Activated T-cell treated with anti-CD3 and anti-CD28 coated beads for 24 hours (primary cell): ENCODE measurements at places on chromosomes 1 and 21.

- DNase-seq = peak; percentile 43
Observed at GRCh38 chr1:17661546-17662157, 93.5 kb upstream of the ACTL8 start.

GRCh38 chr1:184212649-184213314, 161.3 kb downstream of the TSEN15 start:
- no peak for DNase-seq

DNA sequence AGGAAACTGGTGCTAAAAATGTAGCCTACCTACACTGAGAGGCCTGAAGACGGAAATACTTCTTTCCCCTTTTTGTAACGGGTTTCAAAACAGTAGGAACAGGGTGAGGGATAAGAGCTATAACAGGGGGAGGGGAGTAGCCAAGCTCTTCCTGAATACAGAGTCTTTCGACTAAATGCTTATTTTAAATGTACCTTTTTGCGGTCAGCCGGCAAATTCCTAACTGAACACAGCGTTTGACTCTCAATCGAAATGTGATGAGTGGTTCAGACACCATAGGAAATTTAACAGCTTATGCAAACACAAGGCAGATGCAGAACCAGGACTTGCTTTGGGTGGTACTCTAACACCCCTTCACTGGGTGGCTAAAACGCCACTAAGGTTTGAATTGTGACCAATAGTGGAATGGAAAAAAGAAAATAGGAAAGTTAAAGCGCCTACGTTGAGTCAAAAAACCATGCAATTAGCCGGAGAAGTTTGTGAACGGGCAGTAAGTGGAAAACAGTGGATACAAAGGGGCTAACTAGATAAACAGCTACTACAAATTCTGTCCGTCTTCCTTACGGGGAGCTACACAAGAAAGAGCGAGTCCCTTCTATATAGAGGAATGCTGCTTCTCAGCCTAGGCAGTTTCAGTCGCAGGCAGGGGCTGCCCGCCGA, 1.7 kb downstream of the EGLN1 start:
- DNase-seq = peak; percentile 1

DNA sequence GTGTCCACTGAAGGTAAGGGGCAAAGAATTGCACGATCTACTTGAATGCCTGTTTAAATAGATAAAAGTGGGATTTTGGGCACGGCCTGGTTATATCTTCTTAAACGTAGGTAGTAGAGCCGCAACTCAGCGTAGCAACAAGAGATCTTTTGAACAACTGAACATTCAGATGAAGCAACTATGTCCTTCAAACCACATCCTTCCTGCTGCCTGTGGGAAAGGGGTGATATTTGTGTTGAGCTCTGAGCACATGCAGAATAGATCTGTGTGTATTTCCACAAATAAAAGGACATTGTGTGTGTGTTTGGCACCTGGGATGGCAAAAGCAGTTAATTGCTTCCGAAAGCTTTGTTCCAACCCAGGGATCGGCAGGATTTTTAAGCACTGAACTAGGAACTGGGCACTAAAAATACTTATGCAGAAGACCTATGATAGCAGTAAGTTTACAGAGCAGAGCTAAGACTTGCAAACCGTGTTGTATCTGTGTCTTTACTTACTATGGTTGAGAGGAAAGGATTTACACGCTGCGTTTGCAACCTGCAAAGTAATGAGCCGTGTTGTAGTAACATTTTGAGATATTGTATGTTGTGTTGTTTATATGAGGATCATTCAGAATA, 333.4 kb downstream of the CHRM3 start:
- no peak for DNase-seq

- no peak for DNase-seq
Observed at GRCh38 chr21:34810786-34811185, 142.0 kb downstream of the CLIC6 start.

GRCh38 chr1:31579374-31579773, 3.1 kb downstream of the TINAGL1 start:
- no peak for DNase-seq

DNA sequence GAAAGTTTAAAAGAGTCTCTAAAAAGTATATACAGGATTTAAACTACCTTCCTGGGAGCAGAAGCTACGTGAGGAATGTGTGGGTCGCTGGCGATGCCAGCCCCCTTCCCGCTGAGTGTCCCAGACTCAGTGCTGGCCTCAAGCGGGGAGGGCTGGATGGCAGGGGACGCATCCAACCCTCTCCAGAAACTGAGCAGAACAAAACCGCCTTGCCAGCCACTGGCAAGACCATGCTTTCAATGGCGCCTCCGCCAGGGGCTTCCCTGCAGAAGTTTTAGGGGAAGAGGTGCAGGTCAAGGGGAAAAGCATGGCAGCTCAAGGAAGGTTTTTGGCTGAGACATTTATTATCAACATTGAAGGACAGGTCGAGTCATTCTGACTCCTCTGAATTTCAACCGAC, 26.1 kb downstream of the NADK start:
- no peak for DNase-seq

GRCh38 chr1:89908672-89909436, 86.1 kb upstream of the ZNF326 start:
- DNase-seq = no peak

DNA sequence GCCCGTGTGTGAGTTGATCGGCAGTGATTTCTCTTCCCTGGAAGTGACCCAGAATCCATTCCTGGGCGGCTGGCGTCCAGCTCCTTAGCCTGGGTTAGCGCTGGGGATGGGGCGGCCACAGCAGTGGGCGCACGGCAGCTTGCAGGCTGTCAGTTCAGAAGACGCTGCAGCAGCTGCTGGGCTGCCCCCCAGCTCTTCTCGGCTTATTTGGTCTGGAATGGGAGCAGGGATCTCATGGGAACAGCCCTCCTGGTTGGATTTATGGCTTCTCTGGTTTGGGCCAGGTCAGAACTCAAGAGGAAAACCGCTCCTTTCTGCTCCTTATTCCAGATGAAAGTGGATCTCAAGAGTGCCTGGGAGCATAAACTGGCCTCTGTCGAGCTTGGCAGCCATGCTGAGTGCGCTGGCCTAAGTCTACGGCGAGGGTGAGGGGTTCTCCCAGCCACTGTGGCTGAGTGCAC, 148.2 kb downstream of the PRDM16 start:
- no peak for DNase-seq

GRCh38 chr1:3111348-3112021, 42.5 kb downstream of the PRDM16 start:
- no peak for DNase-seq

DNA sequence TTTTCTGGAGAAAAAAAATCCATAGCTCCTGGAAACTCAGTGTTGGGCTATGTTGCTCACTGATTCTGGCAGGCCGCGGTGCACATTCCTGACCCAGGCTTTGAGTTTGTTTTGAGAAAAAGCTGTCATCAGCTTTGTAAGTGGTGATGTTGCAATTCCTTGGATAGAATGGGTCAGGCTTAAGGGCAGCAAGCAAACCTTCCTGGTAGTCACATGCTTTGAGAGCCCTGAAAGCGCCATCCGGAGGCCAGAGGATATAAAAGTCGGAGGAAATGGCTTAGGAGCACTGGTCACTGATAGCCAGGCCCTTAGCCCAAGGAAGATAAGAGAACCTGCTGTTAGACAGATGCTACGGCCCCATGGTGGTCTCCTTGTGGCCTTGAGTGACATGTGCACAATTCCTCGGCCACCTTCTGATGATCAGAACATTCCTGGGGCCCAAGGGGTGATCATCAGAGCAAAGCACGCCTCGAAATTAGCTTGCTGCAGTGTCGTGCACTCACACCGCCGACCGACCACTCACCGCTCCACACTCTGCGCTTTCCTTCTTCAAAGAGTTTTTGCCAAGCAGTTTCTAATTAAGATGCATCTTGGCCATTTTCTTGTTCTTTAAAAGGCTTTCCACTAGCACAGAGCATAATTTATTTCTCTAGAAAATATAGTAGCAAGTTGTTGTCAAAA, 78.6 kb downstream of the MAN1C1 start:
- DNase-seq = no peak

DNA sequence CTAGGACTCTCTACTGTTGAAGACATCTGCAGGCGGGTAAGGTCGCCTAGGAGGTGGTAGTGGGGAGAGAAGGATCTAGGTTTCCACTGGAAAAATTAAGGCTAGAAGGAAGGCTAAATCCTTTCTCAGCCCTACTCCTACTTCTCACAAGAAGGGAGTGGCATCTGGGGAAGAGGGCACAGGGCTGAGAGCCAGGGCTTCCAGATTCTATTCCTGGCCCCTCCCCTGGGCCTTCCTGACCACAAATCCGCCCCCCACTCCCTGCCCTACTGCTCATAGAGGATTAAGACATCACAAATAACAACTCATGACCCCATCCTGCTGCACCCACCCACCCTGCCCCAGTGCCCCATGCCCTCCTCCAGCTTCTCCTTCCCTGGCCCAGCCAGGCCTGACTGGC, 2.5 kb downstream of the PHLDA3 start:
- no peak for DNase-seq

DNA sequence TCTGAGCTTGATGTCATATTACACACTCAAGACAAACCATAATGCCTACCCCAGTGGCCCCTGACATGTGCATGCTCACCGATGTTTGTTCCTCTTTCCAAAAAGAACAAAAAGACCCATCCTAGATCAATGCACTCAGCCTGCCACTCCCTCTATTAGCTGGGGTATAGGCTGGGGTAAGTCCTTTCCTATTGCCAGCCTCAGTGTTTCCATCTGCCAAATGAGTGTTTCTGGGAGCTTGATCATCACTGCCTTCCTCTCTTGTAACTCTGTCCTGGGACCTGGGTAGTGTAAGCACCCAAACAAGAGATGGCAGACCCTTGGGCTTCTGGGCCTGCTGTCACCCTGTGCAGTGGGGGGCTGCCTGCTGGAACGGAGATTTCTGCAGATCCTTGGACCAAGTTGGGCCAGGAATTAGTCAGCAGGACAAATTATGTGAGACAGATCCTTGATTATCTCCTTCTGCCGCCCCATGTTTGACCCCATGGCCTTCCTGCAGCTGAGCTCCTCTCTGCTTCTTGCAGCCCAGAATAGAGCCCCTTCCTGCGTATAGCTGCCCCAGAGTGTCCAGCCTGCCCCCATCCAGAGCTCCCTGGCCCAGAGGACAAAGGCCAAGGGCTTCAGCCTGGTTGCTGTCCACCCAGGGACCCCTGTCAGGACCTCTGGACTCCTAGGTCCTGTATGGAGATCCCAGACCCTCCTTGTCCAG, 31.5 kb upstream of the LRP8 start:
- DNase-seq = no peak

DNA sequence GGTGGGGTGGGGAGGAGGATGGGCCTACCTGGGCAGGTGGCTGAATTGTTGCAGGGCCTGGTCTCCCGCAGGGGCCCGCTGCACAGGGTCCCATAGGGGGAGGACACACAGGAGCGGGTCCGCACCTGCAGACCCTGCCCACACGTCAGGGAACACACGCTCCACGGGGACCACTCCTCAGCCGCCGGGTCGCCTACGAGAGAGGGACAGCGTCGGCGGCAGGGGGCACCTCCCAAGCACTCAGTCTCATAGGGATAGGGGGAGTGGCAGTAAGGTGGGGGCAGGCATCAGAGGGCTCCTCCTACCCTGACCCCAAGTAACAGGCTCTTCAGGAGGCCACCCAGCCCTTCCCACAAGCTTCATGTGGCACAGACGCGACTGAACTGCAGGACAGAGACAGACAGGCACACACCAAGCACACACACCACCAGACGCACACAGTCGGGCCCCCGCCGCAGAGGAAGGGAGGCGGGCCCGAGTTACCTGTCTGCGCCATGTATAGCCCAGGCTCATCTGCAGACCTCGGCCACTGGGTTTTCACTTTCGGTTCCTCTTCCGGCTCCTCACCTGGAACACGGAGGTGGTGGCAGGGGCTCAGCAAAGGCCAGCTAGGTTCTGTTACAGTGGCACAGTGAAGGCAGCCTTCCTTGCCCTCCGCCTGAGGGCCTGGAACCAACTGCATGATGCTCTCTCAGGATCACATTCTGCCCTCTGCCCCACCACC, 19.8 kb downstream of the ADGRB2 start:
- no peak for DNase-seq

DNA sequence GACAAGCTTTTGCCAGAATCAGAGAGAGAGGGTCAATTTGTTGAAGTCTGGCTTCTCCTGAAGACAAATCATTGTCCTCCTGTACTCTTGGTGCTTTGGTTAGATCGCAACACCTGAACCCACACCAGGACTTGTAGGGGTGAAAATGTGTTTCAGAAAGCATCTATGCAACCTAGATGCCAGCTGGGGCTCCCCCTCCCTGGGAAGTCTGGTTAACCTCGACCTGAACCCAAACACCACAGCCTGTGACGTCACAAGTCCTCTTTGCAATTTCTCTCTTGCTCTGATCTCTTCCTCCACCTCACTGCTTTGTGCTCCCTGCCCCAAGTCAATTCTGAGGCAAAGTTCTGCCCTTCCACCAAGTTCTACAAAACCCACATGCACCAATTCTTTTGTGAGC, 42.8 kb upstream of the USP24 start:
- DNase-seq = peak; percentile 7

- DNase-seq = no peak
Observed at GRCh38 chr1:245322673-245323072, 167.9 kb downstream of the KIF26B start.

DNA sequence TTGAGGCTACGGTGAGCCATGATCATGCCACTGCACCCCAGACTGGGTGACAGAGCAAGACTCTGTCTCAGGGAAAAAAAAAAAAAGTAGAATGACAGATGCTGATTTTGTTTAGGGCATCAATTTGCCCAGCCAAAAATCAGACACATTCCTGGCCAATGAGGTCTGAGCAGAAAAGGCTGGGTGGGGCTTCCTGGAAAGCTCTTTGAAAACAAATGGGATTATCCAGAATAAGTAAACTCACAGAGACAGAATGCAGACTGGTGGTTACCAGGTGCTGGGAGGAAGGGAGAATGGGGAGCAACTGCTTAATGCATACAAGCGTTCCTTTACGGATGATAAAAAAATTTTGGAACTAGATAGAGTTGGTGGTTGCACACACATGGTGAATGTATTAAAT, 10.1 kb upstream of the CITED4 start:
- DNase-seq = no peak

- no peak for DNase-seq
Observed at GRCh38 chr1:9881838-9882249, 28.2 kb downstream of the CTNNBIP1 start.

GRCh38 chr1:30782361-30783255, 25.0 kb upstream of the LAPTM5 start:
- peak; percentile 66 for DNase-seq

DNA sequence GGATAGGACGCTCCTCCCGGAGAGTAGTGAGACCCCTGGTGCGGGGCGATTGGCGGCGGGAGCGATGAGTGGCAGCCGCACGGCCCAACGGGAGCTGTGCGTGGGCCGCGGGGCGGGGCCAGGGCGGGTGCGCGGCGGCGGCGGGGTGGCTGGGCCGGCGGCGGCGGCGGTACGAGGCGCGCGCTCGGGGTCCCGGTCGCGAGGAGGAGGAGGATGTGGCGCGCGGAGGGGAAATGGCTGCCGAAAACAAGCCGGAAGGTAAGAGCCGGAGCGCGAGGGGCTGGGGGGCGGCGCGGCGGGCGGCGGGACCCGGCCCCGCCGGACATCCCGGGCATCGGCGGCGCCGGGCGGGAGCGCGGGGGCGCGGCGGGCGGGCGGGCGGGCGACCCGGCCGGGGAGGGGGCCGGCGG, at the start of gene CAMTA1:
Gene CAMTA1 (plus strand): TSS at position 137 of the 410 bp plus-strand sequence. CDS start 77 bp downstream, at position 214.
- no peak for DNase-seq
